Endothelial cell (in vitro differentiated cells): ENCODE measurements at places on chromosomes 2 and 18. TPM values are rescaled to one million over a fixed set of nuclear protein-coding genes. Genes with fewer than 3 reads are reported as not detected.

GRCh38 chr2:179854891-179855290, 6.5 kb downstream of the ZNF385B start:
- no peak for DNase-seq

DNA sequence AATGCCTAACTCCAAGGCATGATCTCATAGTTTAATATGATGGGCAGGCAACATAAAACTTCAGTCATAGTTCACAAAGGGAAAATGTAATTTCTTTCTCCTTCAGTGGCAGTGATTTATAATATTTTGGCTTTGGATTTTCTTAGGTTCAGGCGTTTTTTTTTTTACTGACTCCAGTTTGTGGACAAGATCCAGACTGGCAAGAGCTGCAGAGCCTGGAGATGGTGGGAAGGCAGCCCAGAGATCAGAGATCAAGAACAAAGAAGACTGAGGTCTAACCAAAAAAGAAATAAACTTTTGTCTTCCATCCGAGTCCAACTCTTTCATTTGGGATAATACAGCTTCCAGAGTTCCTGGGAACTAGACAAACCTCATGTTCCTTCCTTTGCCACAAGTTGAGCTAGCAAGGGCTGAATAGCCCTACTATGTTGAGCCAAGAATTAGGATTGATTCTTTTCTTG, 215.3 kb upstream of the SETBP1 start:
- no peak for DNase-seq

Gene MTHFD2
- total RNA-seq = 20.0 TPM

Gene ATP8B1
- total RNA-seq = 66.7 TPM

- DNase-seq = no peak
These were observed 463.4 kb upstream of the ST6GAL2 start for GRCh38 chr2:107349329-107349728.

Gene CYP26B1
- total RNA-seq = 1.2 TPM

- no peak for DNase-seq
These were observed 21.7 kb upstream of the CTAGE1 start for GRCh38 chr18:22439447-22439846.

Gene NIF3L1
- 14.2 TPM for total RNA-seq

Gene AQP12A
- not detected for total RNA-seq

- DNase-seq = no peak
These were observed 1.7 kb upstream of the PRKD3 start for GRCh38 chr2:37326285-37326684.

Gene C2orf78
- total RNA-seq = not detected

DNA sequence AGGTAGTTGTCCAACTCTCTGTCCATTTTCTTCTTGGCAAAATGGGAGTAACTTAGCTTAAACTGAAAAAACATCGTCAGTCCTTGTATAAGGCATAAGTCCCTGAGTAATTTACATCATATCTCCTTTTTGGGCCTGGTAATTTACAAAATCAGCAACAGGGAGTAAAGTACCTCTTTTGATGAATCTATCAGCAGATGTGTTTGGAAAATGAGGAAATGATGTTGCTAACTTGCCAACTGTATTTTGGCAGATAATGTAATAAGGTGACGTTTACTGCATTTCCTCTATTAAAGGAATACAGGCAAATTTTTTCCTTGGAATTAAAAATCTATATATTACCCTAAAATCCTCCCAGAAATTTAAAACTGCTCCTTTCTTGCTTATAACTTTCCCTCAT, 29.2 kb downstream of the ANKRD44 start:
- no peak for DNase-seq
